ENCODE measurements at places on chromosomes 5 and 9.

DNA sequence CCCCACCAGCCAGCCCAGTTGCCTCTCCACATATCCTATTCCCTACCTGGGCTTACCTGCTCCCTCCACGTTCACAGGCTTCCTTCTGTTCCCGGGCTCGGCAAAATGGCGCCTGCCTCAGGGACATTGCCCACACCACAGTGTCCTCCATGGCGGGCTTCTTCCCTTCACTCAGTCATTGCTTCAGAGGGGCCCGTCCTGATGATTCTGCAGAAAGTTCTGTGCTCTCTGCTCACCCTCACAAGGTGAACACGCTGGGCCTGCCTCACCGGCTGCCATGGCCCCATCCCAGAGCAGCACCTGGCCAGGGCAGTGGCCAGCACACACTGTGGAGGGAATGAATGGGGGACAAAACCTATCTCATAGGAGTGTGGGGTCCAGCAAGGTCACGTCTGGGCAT is 313.0 kb downstream of the GADD45G start:
- DNase-seq: no peak

- DNase-seq: no peak
Measured at GRCh38 chr5:160628619-160628968, 206.9 kb downstream of the PTTG1 start.

DNA sequence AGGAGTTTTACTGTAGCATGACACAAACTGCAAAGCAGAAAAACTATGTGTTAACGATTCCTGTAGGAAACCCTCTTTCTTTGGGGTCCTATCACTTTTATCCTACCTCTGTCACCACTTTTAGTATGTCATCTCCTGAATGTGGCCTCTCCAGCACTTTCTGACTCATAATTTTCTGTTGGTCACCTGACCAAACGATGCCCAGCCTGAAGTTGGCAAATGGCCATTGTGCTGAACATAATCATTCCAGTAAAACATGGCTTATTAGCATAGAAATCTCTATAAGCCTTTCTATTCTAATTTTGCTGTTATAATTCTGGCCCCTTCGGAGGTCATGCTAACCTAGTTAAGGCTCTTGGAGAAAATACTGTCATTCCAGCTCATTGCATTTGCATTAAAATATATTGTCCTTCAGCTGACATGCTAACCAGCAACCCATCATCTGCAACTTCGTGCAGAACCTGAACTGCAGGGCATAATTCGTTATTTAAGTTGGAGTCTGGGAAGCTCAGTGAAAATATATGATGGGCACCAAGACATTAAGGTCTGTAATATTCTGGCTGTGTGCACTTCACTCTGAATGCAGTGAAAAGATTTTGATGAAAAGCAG is 140.3 kb downstream of the NMUR2 start:
- no peak for DNase-seq

GRCh38 chr5:756171-756570 is 28.4 kb downstream of the ZDHHC11B start:
- no peak for DNase-seq

DNA sequence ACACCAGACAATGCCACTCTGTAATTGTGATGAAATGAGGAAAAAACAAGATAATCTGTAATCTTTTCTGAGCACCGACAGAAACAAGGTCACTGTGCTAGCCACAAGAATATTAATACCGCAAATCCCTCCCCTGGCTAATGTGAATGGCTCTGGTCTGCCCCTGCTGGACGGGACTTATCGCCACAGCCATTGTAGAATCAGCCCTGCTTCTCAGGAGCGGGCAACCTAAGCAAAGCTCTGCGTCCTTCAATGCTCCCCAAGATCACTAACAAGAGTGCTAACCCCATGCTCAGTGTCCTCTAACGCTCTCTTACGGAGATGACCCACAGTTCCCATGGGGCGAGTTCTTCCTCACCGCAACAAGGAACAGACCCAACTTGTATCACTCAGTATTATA is 42.7 kb downstream of the OR2V1 start:
- DNase-seq: peak; percentile 16

GRCh38 chr5:78522476-78523260 is 125.9 kb downstream of the LHFPL2 start:
- DNase-seq: no peak

DNA sequence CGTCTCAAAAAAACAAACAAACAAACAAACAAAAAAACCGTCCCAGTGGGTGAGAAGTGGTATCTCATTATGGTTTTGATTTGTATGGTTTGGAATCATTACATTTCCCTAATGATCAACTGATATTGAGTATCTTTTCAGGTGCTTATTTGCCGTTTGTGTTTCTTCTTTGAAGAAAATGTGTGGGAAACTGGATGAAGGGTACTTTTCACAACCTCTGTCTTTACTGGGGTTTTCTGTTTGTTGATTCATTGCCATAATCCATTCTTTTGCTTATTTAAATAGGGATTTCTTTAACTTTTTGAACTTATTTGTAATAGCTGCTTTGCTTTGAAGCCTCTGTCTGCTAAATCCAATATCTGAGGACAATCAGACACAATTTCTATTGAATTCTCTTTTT is 9.2 kb upstream of the BICD2 start:
- DNase-seq: no peak

- DNase-seq: no peak
Measured at GRCh38 chr5:134228624-134229023, 2.8 kb upstream of the PPP2CA start.

DNA sequence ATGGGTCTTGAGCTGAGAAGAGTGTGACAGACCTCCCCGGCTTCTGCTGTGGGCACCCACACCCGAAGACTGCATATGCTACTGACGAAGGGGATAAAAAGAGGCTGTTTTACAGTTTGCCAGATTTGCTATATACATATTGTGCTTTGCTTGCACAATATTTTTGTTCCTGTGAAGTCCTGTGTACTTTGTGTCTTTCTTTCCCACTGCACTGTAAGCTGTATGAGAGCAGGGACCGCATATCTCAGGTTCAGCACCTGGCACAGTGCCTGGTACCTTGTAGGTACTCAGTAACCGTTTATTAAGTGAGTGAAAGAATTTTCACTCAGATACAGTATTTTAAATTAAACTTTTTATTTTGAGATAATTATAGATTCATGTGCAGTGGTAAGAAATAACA is 8.2 kb upstream of the GARNL3 start:
- no peak for DNase-seq

DNA sequence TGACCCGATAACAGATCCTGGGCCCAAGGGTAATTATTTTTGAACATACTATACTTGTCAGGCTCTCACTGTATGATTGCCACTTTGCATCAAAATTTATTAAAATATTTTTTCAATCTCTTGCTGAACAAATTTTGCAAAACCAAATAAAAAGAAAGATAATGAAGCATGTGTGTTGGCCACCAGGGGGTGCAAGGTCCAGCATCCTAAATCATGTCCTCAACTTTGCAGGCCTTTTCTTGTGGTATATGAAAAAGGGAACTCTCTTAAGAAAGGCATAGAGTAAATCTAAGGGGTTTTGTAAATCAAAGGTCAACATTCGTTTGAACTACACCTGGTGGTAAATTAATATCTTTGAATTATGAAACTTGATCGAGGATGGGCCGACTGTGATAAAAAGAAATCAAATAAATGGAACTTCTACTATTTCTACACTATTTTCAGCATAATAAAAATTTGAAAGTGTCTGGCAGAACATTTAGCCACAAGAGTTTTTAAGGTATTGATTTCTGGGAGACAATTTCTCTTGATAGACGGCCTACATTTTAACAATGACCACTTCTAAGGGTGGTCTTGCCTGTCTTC is 676.5 kb downstream of the DMRTA1 start:
- peak; percentile 35 for DNase-seq
